Activated CD4-positive, alpha-beta T cell treated with anti-CD3 and anti-CD28 coated beads, Interleukin-2, amount 50 U/mL, for 48 hours (primary cell): ENCODE measurements at places on chromosomes 1 and 21.

GRCh38 chr1:212542761-212543187 lies 65.8 kb upstream of the ATF3 start:
- no peak for DNase-seq

DNA sequence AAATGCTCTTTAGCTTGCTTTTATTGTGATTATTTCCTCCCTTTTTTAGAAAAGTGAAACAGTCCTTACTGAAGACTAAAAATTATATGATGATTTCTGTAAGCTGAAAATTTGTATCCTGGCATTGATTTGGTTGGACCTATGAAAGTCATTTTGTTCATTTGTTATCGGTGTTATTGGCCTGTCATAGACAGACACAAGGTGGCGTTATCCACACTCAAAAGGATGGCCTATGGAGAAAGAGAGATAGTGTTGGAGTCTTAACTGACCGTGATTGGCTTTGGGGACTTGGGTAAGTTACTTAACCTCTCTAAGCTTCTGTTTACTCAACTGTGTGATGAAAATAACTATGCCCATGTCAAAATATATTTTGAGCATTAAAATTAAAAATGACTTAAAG lies 203.6 kb upstream of the CHODL start:
- no peak for DNase-seq

- no peak for DNase-seq
These were observed 99.5 kb upstream of the NRIP1 start for GRCh38 chr21:15164273-15164672.

DNA sequence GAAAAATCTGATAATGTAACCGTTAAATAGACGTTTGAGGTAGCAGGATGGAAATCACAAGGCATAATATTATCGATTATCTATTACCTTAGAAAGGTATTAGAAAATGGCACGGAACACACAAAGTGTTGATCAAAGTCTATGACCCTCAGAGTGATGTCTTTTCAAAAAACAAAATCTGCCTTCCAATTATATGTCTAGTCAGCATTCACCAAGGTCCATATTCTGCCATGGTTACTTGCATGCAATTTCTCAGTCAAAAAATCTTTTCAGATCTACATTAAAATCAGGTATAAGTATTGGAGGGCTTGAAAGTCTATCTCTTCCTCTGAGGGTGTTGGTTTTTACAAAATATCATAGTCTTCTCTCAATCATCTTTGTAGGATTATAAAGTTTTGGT lies 81.9 kb downstream of the KCTD3 start:
- no peak for DNase-seq

- no peak for DNase-seq
These were observed 20.4 kb upstream of the SAMD11 start for GRCh38 chr1:903305-903704.

- no peak for DNase-seq
These were observed 300.6 kb upstream of the PLXNA2 start for GRCh38 chr1:208544794-208545193.

DNA sequence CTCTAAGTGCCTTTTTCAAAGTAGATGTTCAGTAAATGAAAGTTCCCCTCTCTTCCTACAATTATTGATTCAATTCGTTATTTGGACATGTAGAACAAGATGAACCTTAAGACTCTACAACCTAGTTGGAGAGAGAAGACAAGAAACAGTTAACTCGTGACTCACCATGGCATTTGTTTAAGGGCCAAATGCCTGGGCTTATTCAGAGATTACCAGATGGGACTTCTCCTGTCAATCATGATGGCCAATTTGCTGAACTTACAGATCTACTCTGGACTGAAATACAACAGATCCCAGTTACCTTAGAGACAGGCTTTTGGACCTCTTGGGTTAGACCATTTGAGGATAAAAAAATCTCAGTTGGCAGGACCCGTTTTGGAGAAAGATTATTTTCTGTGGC lies 93.5 kb downstream of the C1orf94 start:
- no peak for DNase-seq

GRCh38 chr1:204190212-204191211 lies 5.8 kb downstream of the KISS1 start:
- no peak for DNase-seq

- DNase-seq, result no peak
These were observed at the start of gene KRTAP10-10 for GRCh38 chr21:44637018-44637850. TSS of gene KRTAP10-10 (plus strand) at chr21:44637356. CDS start at chr21:44637418, 62 bp downstream.

DNA sequence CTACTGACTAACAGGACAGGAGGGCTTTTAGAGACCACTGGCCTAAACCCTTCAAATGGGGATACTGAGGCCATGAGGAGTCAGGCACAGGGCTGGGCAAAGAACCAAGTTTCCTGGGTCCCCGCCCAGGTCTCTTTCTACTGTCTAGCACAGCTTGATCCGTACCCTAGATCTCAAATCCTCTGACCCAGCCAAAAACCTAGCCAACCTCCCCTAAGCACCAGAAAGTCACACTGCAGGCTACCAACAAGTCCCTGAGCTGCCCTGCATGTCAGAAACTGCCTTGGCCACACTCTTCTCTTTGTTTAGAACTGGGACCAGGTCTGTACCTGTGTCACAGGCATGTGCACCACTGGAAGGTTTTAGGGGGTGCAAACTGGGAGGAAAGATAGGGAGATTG lies 33.6 kb downstream of the AHDC1 start:
- no peak for DNase-seq

GRCh38 chr1:202283379-202283844 lies 58.3 kb downstream of the UBE2T start:
- peak; percentile 8 for DNase-seq
